Astrocyte (in vitro differentiated cells and primary cell): ENCODE measurements at places on chromosomes 3 and 15.
A peak's percentile ranks its signal among the peaks of the same experiment; 100 is the strongest.

GRCh38 chr3:156749244-156749643 lies 74.9 kb downstream of the TIPARP start:
- no peak for DNase-seq

DNA sequence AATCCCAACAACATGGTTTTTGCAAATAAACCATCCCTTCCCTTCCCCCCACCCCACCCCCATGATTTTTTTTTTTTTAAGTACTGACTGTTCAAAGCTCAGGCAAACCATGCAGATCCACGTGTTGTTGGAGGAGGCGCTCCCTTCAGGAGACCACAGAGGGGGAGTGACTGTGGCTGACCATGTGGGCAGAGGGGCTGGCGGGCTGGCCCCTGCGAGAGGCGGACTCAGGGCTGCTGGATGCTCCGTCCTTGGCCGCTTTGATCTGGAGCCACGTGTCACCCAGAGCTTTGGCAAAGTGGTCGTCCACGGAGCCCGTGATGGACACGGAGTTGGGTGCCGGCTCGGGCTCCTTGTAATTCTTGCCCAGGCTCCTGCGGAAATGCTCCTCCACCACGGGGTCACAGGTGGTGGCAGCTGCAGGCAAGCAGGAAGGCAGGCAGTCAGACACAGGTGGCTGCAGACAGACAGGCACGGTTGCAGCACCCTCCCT lies 85.3 kb downstream of the VGLL4 start:
- DNase-seq: peak; percentile 59

GRCh38 chr3:14891135-14892132 lies 55.9 kb upstream of the NR2C2 start:
- no peak for DNase-seq

GRCh38 chr15:41917767-41918430 lies 24.0 kb upstream of the SPTBN5 start:
- peak; percentile 83 for DNase-seq

- DNase-seq: no peak
These were observed 365.6 kb downstream of the MAGI1 start for GRCh38 chr3:65672871-65673815.

DNA sequence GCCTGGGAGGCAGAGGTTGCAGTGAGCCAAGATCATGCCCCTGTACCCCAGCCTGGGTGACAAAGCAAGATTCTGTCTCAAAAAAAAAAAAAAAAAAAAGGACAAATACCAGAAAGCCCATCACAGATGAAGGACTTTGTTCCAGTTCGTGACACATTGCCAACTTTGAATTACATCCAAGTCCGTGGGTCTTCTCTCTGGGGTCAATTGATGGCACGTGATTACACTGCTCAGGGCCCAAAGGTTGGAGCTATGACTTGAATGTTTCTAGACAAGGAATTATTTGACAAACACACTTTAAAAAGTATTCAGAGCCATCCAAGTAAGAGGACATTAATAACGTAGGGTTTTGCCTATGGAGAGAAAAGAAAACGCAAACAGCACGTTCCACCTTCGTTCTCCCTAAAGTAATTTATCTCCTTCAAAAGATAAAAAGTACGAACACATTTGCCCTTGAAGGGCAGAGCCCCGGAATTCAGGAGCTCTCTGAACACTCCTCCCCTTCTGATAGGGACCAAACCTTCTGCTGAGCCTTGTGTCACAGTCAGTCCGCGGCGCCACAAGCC lies 31.3 kb upstream of the ST3GAL6 start:
- DNase-seq: peak; percentile 0
